ENCODE measurements at places on chromosomes 6 and 20.

DNA sequence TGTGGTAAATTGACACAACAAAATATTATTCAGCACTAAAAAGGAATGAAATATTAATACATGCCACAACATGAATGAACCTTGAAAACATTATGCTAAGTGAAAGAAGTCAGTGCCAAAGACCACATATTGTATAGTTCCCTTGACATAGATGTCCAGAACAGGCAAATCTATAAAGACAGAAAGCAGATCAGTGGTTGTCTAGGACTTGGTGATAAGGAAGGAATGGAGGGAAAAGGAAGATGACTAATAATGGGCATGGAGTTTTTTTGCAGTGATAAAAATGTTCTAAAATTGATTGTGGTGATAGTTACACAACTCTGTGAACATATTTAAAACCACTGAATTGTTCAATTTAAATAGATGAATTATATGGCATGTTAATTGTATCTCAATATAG is 32.5 kb downstream of the TBX18 start:
- H3K4me3 ChIP-seq = no peak overlapping the region
- no peak for DNase-seq
- H3K4me1 ChIP-seq = no peaks in the 10 kb centered on the region
- no peak overlapping the region for H3K27ac ChIP-seq
- no peaks in the 10 kb centered on the region for H3K27me3 ChIP-seq

DNA sequence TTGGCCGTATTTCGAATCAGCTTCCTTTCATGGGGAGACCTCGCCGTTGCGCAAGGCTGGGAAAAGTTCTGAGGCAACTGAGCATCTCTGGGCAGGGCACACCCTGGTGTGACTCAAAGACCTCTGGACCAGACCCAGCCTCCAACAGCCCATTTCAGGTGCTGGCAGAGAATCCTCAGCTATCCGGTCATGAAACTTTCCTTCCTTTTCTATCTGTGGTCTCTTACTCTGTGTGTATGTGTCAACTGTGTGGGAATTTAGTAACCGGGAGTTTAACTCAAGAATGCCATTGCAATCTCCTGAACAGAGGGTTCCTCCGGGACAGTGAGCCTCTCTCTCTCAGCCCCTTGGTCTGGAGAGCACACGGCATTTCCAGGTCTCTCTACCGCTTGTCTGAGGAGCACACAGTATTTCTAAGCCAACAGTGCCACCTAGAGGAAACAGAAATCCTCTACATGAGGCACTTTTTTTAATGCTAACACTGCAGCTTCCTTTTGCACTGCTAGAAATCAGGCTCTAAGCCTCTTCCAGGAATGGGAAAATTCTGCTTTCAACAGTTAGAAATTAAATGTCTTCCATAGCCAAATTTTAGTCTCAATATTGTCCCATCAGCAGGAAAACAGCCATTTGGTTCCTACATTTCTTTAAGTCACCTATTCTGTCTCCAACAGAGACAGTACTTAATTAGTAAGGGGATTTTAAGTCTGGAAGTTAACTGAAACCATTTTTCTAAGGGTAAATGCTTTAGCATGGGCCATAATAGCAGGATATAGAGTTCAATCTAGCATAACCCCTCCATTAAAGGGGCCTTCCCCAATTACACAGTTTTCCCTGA is 32.7 kb downstream of the PLN start:
- DNase-seq = no peak
- H3K4me1 ChIP-seq = no peaks in the 10 kb centered on the region
- H3K27ac ChIP-seq = no peak overlapping the region
- peaks cover 29% of the 10 kb centered on the region for H3K36me3 ChIP-seq
- H3K27me3 ChIP-seq = no peaks in the 10 kb centered on the region
- no peak overlapping the region for H3K4me3 ChIP-seq

DNA sequence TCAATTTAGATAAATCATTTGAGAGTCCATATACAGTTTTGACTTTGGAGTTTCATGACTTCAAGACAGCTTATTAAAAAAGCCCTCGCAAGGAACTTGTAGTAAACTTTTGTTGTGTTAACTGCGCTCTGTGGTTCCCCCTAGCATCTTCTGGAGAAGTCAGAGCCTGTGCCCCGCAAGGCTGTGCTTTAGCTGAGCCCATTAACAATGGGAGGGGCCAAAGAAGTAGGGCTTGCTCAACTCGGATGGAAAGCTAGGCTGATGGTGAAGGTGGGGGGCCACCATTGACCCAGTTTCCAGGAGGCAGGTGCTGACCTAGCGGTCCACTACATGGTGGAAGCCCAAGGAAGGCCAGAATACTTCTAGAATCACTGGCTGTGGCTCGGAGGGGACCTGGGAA is 29.3 kb upstream of the OVOL2 start:
- H3K4me1 ChIP-seq = no peaks in the 10 kb centered on the region
- no peak for DNase-seq
- H3K27me3 ChIP-seq = no peaks in the 10 kb centered on the region
- no peaks in the 10 kb centered on the region for H3K36me3 ChIP-seq
- no peak overlapping the region for H3K4me3 ChIP-seq
- H3K27ac ChIP-seq = no peak overlapping the region

GRCh38 chr20:58716476-58717277 is 24.1 kb downstream of the NPEPL1 start:
- no peaks in the 10 kb centered on the region for H3K27me3 ChIP-seq
- no peak overlapping the region for H3K27ac ChIP-seq
- H3K36me3 ChIP-seq = no peaks in the 10 kb centered on the region
- H3K4me1 ChIP-seq = no peaks in the 10 kb centered on the region
- no peak for DNase-seq
- H3K4me3 ChIP-seq = no peak overlapping the region

- DNase-seq = no peak
- H3K27me3 ChIP-seq = no peaks in the 10 kb centered on the region
- no peaks in the 10 kb centered on the region for H3K4me1 ChIP-seq
- no peak overlapping the region for H3K27ac ChIP-seq
Observed at GRCh38 chr6:37845026-37845911, 25.7 kb downstream of the ZFAND3 start.

GRCh38 chr20:22805219-22805618 is 220.8 kb upstream of the FOXA2 start:
- H3K36me3 ChIP-seq = no peaks in the 10 kb centered on the region
- H3K27ac ChIP-seq = no peak overlapping the region
- no peaks in the 10 kb centered on the region for H3K4me1 ChIP-seq
- H3K4me3 ChIP-seq = no peak overlapping the region
- no peaks in the 10 kb centered on the region for H3K27me3 ChIP-seq

GRCh38 chr20:2307136-2307535 is 11.3 kb downstream of the TGM3 start:
- no peak overlapping the region for H3K4me3 ChIP-seq
- no peak for DNase-seq
- no peak overlapping the region for H3K27ac ChIP-seq
- no peaks in the 10 kb centered on the region for H3K27me3 ChIP-seq
- H3K36me3 ChIP-seq = no peaks in the 10 kb centered on the region

DNA sequence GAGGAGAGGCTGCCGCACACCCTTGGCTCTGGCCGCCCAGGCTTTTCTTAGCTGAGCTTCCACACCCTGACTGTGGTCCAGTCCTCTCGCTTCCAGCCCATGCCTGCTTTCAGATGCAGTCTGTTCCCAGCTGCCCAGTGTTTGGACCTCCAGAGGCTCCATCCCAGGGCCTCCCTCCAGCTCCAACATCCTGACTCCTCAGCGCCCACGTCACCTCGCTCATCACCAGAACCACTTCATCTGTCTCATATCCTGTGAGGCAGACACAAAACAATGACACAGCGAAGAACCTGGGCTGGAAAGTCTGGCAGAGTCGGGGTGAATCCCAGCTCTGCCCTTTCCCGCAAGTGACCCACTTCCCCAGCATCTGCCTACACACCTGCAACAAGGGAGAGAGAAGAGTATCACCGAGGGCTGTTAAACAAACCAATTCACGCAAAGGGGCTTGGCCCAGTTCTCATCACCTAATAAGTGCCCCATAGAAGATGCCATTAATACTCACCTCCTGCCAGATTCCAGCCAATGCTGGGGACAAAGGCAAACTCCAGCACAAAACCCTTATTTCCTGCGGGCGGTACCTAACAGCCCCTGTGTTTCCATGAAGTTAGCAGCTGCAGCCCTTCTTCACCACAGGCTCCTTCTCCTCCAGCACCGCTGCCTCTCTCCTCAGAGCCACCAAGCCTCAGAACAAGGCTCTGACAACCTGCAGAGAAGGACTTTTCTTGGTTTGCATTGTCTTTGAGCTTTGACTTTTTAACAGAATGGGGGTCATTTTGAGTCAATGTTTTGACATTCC is 133.4 kb upstream of the CDH4 start:
- no peak overlapping the region for H3K27ac ChIP-seq
- no peaks in the 10 kb centered on the region for H3K27me3 ChIP-seq
- H3K4me3 ChIP-seq = no peak overlapping the region
- H3K36me3 ChIP-seq = no peaks in the 10 kb centered on the region

DNA sequence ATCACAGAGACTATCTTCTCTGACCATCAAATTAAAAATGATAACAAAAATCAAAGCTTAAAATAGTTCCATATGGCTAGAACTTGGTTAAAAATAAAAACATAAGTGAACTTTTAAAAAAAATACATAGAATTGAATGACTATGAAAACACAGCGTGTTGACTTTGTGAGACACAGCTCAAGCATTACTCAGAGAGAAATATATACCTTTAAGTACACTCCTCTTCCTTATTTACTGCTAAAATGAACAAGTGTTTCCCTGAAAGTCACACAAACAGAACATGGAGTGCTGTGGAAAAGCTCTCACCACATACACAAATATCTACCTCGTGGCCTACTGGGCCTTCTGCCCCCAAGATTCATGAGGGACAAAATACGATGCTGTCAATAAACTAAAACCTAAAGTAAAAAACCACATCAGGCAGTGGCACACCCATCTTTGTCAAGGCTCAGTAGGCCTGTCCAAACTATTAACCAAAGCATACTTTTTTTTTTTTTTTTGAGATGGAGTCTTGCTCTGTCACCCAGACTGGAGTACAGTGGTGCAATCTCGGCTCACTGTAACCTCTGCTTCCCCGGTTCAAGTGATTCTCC is 7.5 kb downstream of the FAXC start:
- no peaks in the 10 kb centered on the region for H3K4me1 ChIP-seq
- no peak for DNase-seq
- H3K27ac ChIP-seq = no peak overlapping the region
- no peaks in the 10 kb centered on the region for H3K36me3 ChIP-seq
- H3K4me3 ChIP-seq = no peak overlapping the region

DNA sequence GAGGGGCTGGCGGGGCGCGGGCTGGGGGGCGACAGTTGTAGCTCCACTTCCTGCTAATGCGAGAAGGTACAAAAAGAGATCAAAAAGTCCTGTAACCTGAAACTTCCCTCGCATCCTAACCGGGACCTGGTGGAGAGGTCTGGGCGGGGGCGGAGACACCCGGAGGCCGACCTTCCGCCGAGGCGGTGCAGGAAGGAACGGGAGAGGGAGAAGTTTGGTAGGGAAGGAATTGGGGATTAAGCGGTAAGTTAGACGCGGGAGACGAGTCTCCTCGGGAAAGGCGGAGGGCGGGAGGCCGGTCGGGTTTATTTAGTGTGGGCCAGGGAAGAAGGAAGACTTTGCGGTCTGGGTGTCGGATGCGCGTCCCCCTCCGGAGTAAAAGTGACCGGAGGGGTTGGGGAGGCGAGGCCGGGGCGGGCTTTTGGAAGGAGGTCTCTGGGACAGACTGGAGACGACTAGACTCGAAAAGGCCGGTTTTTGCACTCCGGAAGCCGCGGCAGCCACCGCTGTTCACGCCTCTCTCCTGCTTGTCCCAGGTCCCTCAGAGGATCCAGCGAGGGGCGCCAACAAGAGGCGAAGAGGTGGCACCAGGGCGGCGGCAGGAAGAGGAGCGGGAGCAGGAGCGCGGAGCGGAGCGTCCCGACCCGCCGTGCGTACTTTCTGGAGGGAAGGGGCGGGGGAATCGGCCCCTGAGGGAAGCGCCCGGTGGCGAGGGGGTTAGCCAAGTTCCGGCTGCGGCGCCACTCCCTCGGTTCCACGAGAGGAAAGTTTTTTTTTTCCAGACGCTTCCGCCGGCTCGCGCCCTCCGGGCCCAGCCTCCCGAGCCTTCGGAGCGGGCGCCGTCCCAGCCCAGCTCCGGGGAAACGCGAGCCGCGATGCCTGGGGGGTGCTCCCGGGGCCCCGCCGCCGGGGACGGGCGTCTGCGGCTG is 734 bp downstream of the TPBG start:
- DNase-seq = peak; percentile 5
- no peaks in the 10 kb centered on the region for H3K36me3 ChIP-seq
- no peak overlapping the region for H3K27ac ChIP-seq
- peak overlapping the region; percentile 63 for H3K4me3 ChIP-seq
- H3K4me1 ChIP-seq = peaks cover 11% of the 10 kb centered on the region

- H3K27ac ChIP-seq = no peak overlapping the region
- DNase-seq = no peak
- no peak overlapping the region for H3K4me3 ChIP-seq
- no peaks in the 10 kb centered on the region for H3K36me3 ChIP-seq
- peaks cover 10% of the 10 kb centered on the region for H3K4me1 ChIP-seq
Observed at GRCh38 chr6:37693079-37693478, 4.6 kb downstream of the MDGA1 start.

- H3K4me3 ChIP-seq = no peak overlapping the region
- no peaks in the 10 kb centered on the region for H3K36me3 ChIP-seq
- H3K27ac ChIP-seq = no peak overlapping the region
Observed at GRCh38 chr6:148716811-148717210, 30.0 kb upstream of the UST start.

DNA sequence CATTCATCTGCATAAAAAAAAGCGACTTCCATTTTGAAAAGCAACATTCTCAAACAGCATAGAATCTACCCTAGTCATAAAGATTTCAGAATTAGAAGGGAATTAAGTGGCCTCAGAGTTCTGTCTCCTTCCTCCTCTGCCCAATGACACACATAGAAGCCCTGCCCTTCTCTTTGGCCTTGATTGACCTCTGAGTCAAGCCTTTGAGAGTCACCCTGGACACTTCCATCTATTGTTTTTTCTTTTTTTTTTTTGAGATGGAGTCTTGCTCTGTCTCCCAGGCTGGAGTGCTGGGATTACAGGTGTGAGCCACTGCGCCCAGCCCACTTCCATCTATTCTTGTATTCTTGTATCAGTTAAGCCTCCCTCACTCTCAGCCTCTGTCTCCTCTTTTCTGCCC is 44.8 kb upstream of the CTNNBL1 start:
- no peaks in the 10 kb centered on the region for H3K4me1 ChIP-seq
- DNase-seq = no peak
- H3K27ac ChIP-seq = no peak overlapping the region
- no peaks in the 10 kb centered on the region for H3K36me3 ChIP-seq
- no peak overlapping the region for H3K4me3 ChIP-seq
- peaks cover 4% of the 10 kb centered on the region for H3K27me3 ChIP-seq

- no peak overlapping the region for H3K4me3 ChIP-seq
- no peak overlapping the region for H3K27ac ChIP-seq
- no peak for DNase-seq
- no peaks in the 10 kb centered on the region for H3K36me3 ChIP-seq
- H3K4me1 ChIP-seq = no peaks in the 10 kb centered on the region
- H3K27me3 ChIP-seq = peaks cover 11% of the 10 kb centered on the region
Observed at GRCh38 chr20:63246490-63247288, 7.6 kb downstream of the NKAIN4 start.

- no peaks in the 10 kb centered on the region for H3K4me1 ChIP-seq
- no peak for DNase-seq
- no peaks in the 10 kb centered on the region for H3K36me3 ChIP-seq
Observed at GRCh38 chr20:33694639-33695012, 8.4 kb upstream of the E2F1 start.
